Iris pigment epithelial cell (primary cell): ENCODE measurements at places on chromosomes 7 and 10.
A peak's percentile ranks its signal among the peaks of the same experiment; 100 is the strongest.

GRCh38 chr7:14380881-14381280, 391.4 kb upstream of the ETV1 start:
- no peak for DNase-seq

- DNase-seq, result peak; percentile 38
Observed at GRCh38 chr10:28595613-28596012, 62.7 kb downstream of the WAC start.

- peak; percentile 10 for DNase-seq
Observed at GRCh38 chr10:124562425-124563060, 100.9 kb downstream of the LHPP start.

GRCh38 chr7:79664884-79665676, 211.6 kb upstream of the MAGI2 start:
- no peak for DNase-seq

GRCh38 chr10:11931038-11931437, 107.9 kb downstream of the PROSER2 start:
- peak; percentile 15 for DNase-seq

DNA sequence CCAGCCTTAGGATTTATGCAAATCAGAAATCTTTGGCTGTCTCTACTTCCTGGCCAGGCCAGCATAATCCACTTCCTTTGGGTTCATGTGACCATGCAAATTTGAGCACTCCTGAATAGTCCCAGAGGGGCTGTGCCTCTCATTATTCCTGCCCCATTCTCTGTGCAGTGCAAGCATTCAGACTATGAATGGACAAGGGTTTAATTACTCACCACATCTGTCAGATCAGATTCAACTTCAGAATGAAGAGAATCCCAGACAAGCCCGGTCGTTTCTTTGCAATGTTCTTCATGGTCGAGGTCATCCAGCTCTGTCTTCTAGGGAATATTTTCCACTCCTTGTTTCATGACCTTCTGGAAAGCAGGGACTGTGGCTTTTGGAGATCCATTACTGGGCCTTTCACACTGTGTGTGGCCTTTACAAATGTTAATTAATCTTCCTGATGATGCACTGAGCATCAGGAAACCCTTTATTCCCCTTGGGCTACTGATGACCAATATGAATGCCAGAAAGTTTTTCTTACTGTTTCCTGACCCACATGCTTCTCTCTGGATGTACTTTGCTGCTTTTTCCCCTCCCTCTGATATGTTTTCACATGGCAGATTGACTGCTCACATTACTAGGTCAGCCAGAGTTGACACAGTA, 217.6 kb upstream of the TCF7L2 start:
- no peak for DNase-seq

- DNase-seq, result no peak
Observed at GRCh38 chr10:100509241-100509840, 10.3 kb downstream of the SEC31B start.

GRCh38 chr7:71409550-71410157, 277.7 kb downstream of the GALNT17 start:
- DNase-seq, result no peak

- DNase-seq, result peak; percentile 91
Observed at GRCh38 chr7:107995184-107996071, 7.5 kb downstream of the LAMB1 start.

- peak; percentile 65 for DNase-seq
Observed at GRCh38 chr7:130560972-130561371, 69.1 kb downstream of the MEST start.

DNA sequence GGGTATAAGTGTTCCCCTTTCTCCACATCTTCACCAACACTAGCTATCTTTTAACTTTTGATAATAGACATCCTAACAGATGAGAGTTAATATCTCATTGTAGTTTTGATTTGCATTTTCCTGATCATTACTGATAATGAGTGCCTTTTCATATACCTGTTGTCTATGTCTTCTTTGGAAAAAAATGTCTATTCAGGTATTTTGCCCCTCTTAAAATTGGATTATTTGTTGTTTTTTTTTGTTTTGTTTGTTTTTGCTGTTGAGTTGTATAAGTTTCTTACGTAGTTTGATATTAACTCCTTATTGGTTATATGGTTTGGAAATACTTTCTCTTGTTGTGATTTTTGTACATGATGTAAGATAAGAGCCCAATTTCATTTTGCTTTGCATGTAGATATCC, 214.7 kb downstream of the MALRD1 start:
- DNase-seq, result no peak

DNA sequence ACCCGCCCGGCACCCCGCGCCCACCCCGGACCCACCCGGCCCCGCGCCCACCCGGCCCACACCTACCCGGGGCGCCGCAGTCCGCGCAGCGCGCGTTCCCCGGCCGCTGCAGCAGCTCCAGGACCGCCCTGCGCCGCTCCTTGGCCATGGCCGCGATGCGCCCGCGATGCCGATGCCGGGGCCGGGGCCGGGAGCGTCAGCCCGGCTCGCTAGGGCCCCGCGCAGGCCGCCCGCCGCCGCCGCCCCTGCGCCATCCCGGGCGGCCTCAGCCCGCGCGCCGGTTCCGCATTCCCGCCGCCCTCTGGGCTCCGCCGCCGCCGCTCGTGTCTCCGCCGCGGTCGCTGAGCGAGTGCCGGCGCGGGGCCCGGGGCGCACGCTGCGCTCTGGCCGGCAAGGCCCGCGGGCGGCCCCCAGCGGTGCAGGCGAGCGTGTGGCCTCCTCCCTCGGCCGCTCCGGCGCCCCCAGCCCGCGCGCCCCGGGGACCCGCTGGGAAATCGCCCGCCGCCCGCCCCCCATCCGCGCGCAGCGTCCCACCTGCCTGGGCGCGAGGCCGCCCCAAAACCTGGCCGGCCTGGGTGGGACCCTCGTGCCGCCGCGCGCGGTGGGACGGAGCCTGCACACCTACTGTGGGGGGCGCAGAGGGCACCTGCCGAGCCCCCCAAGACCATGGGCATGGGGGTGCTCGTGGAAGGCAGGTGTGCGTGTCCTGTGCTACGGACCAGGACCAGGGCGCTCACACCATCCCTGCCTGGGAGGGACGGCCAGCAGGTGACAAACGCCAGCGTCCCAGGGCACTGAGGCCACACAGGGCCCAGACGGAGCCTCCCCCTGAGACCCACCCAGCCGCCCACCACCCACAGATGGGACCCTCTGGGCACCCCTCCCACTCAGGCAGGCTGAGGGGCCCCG, at the start of gene ADAP1:
Gene ADAP1, minus strand, starts transcription at position 351 of the 909 bp plus-strand sequence. Its CDS starts 203 bp downstream, at position 148.
- peak; percentile 55 for DNase-seq

- DNase-seq, result peak; percentile 11
Observed at GRCh38 chr10:15494850-15495506, 123.9 kb upstream of the FAM171A1 start.

GRCh38 chr7:45921381-45921698, 268 bp upstream of the IGFBP3 start:
- DNase-seq, result no peak

DNA sequence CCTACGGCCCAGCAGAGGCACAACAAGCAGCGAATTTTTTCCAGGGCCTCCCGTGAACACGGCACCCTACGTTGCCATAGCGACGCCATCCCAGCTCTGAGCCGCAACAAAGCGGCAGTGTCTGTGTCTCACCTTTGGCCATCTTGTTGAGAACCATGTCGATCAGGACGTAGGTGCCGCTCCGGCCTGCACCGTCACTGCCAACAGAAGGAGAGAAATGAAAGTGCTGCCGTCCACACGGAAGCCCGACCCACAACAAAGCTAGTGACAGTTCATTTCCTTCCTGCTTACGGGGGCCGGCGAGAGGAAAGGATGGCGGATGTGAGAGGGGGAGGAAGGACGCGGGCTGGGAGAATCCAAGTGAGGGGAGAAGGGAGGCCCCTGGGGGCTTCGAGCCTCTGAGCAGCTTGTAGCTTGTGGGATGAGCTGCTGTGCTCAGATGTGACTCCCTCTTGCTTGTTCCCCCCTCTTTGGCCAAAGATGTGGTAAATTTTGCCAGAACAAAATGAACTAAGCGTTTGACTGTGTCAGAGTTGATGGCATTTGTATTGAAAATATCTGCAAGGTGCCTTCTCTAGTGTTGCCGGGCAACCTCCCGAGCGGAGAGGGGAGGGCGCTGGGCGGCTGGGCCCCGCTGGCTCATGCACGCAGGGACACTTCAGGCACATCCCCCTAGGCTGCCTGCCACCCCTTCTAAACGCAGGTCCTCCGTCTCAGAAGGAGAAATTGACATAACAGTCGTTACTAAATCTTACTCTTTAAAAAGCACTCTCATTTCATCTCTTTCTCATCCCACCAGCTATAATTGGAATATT, 232.2 kb downstream of the DNAJB6 start:
- peak; percentile 28 for DNase-seq

- peak; percentile 94 for DNase-seq
Observed at GRCh38 chr7:92255308-92255707, 9.5 kb downstream of the ANKIB1 start.

DNA sequence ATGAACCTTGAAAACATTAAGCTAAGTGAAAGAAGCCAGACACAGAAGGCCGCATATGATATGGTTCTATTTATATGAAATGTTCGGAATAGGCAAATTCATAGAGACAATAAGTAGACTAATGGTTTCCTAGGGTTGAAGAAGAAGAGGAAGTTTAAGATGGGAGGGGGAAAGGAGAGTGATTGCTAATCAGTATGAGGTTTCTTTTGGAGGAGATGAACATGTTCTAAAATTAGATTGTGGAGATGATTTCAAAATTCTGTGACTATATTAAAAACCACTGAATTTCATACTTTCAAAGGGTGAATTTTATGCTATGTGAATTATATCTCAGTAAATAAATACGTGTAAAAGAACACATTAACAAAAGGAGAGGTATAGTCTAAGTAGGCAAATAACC, 176.4 kb upstream of the HPS1 start:
- DNase-seq, result no peak

- peak; percentile 65 for DNase-seq
Observed at GRCh38 chr7:8035647-8036518, 67.3 kb downstream of the GLCCI1 start.

DNA sequence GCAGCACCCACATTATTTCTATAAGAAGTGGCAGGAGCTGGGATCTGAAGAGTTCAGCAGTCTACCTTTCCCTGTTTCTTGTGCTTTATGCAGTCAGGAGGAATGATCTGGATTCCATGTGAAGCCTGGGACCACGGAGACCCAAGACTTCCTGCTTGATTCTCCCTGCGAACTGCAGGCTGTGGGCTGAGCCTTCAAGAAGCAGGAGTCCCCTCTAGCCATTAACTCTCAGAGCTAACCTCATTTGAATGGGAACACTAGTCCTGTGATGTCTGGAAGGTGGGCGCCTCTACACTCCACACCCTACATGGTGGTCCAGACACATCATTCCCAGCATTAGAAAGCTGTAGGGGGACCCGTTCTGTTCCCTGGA, 874 bp upstream of the RBP3 start:
- DNase-seq, result no peak

DNA sequence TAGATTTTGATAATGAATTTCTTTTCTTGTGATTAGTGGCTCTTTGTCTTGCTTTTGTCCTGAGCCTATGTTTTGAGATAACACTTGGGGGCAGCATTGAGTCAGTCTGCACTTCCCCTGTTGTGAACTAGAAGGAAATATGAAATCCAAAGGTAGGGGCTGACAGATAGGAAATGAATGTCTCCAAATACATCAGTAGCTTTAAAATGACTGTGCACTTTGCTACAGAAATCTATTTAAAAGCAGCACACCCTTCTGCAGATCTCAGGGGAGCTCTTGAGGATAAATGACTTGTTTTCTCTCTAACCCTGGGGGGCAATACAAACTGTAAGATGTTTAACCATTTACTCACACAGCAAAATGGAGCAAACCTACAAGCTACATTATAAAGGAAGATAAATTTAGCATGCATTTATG, 176.0 kb upstream of the MYO3A start:
- DNase-seq, result peak; percentile 20

DNA sequence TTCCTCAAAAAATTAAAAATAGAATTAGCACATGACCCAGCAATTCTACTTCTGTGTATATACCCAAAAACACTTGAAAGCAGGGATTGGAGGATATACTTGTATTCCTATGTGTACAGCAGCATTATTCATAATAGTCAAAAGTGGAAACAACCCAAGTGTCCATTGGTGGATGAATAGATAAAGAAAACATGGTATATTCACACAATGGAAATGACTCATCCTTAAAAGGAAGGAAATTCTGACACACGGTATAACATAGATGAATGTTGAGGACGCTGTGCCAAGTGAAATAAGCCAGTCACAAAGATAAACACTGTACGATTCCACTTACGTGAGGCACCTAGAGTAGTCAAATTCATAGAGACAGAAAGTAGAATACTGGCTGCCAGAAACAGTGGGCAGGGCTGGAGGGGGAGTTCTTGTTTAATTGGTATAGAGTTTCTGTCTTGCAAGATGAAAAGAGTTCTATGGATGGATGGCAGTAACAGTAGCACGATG, 26.6 kb upstream of the KAT6B start:
- DNase-seq, result peak; percentile 92

DNA sequence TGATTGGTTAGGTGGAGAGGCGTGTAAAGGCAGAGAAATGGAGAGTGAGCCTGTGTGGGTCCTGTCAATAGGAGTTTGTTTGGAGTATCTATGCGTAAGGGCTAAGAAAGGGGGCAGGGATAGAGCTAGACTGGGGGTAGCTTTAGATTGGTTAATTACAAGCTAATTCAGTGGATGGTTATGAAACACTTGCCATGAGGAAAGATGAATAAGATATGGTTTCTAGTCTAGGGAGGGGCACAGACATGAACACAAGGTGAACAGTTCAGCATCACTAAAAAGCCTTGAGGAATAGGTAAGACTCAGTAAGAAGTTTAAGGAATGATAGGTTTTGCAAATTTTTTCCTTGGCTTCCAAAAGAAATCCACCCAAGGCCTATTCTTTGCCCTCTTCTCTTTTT, 50.6 kb downstream of the PLPP4 start:
- no peak for DNase-seq

DNA sequence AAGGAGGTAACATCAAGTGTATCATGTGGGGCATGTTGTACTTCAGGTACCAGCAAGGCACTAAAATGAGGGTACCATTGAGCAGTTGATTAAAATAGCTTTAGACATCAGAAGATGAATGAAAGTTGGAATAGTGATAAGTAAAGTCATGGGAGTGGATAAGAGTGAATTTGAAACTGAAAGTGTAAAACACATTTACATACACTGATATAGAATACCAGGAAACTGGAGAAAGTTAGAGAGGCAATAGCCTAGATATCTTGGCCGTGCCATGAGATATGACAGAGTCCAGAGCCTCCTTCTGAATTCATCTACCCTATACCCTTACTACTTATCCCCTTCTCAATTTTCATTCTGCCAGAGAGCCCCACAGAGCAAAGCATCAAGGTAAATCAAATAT, 76.6 kb downstream of the GRM3 start:
- no peak for DNase-seq

- DNase-seq, result no peak
Observed at GRCh38 chr7:112086496-112087254, 119.5 kb downstream of the DOCK4 start.

GRCh38 chr7:18117482-18117881, 89.8 kb upstream of the PRPS1L1 start:
- DNase-seq, result peak; percentile 66
